ENCODE measurements at places on chromosomes 3 and 15.

DNA sequence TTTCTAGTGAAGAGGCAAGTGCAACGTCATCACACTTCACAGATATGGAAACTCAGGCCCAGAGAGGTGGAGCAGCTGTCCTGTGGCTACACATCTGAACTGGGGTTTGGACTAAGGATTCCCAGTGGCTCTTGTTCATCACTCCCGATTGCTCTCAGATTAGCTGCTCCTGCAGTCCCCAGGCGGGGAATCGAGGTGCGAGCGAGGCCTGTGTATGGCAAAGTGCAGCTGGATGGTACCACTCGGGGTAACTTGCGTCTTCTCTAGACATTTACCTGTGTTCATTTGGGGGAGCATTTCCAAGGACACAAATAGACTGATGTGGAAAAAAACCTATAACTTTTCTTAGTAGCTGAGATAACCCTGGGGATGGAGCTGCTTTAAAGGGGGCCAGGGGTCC lies 45.9 kb upstream of the TRPM1 start:
- DNase-seq = no peak

GRCh38 chr3:40313975-40314860 lies 4.7 kb downstream of the EIF1B start:
- DNase-seq = peak; percentile 50

DNA sequence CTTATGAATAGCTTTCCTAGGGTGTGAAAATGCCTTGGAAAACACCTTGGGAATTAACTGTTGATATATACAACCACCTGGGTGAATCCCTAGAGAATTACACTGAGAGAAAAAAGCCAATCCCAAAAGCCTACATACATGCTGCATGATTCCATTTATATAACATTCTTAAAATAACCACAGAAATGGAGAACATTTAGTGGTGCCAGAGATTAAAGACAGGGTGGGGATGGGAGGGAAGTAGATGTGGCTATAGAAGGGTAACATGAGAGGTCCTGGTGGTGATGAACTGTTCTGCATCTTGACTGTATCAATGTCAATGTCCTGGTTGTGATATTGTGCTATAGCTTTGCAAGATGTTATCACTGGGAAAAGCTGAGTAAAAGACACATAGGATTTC lies 291.0 kb downstream of the CLSTN2 start:
- no peak for DNase-seq

GRCh38 chr3:134355416-134355815 lies 18.8 kb downstream of the AMOTL2 start:
- DNase-seq = no peak

GRCh38 chr3:66572938-66573710 lies 72.3 kb upstream of the LRIG1 start:
- DNase-seq = no peak

- DNase-seq = no peak
Measured at GRCh38 chr3:107705046-107705445, 182.3 kb downstream of the BBX start.

DNA sequence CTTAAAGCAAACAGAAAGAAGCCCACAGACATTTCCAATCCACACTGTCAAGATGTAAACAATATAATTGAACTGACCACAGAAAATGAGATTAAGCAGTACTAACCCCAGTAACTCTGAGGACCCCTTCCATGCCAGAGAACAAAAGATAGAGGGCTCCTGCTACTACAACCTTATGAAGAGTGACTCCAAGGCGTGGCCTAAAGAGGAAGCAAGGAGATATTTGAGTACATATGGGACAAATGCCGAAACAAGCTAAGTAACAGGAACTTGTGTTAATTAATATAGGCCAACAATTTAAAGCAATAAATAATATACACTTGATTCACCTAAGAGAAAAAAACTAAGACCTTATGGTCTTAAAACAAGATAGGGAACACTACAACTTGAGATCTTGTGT lies 25.0 kb upstream of the VPS39 start:
- DNase-seq = no peak

GRCh38 chr3:39540162-39540921 lies 72.9 kb downstream of the MOBP start:
- DNase-seq = no peak

All from lower lobe of right lung (tissue), 2 donors.